GOT3 (cell line): ENCODE measurements at places on chromosomes 7 and 10.

DNA sequence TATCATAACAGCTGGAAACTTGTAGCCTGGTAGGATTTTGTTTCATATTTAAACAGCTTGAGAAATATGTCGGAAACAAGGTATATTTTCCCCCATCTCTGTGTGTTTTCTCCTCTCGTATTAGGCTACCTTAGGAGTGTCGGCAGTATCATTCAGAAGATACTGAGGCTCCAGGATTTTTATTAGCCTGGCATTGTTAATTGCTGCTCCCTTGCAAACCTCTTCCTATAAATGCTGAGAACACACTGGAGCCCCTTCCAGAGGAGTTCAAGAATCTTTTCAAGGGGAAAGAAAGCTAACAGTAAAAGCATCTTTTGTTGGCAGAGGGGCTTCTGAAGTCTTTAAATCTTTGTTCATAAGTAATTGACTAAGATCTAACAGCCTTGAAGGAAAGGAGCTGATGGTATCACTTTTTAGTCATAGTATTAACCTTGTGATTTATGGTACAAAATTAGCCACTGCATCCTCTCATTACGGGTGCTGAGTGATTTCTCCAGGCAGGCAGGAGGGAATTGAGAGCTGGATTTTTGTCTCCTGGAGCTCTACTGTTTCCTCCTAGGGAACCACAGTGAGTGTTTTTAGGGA, 998.7 kb downstream of the LRMDA start:
- no peak for DNase-seq

GRCh38 chr10:73159038-73159648, 8.7 kb downstream of the ECD start:
- peak; percentile 1 for DNase-seq

DNA sequence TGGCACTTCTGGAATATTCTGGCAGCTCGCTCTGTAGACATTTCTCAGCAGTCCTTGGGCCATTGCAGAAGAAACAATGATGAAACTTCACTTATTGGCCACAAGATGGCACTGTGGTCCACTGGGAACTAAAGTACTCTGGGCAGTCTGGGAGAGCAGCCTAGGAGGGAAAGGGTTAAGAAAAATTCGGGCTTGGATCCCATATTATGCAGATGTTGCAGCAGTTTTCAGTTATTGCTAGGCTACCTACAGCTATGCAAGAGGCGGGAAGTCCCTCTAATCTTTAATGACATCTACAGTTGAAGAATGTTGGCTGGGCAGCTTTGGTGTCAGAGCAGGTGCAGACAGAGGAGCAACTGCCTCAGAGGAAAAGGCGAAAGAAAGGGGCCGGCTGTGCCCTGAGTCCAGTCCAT, 201.7 kb upstream of the PRSS58 start:
- no peak for DNase-seq

- no peak for DNase-seq
Measured at GRCh38 chr10:86681722-86682386, 13.5 kb downstream of the LDB3 start.

GRCh38 chr10:66678521-66678920, 247.3 kb upstream of the LRRTM3 start:
- no peak for DNase-seq

DNA sequence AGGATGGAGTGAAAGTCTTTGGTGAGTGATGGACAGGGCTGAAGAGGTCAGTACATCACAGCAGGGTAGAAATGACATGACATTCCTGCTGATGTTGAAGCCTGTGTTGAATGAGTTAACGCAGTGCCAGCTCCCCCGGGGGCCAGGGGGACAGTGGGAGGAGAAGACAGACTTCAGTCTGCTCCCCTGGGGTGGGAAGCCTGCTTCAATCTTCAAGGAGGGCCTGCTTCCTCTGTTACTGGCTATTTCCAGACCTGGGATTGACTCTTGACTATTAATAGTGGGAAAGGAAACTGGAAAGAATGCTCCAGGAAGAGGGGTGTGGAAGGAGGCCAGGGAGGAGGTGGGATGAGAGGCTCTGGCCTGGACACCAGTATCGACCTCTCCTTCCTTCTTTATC, 27.2 kb downstream of the PODXL start:
- no peak for DNase-seq

DNA sequence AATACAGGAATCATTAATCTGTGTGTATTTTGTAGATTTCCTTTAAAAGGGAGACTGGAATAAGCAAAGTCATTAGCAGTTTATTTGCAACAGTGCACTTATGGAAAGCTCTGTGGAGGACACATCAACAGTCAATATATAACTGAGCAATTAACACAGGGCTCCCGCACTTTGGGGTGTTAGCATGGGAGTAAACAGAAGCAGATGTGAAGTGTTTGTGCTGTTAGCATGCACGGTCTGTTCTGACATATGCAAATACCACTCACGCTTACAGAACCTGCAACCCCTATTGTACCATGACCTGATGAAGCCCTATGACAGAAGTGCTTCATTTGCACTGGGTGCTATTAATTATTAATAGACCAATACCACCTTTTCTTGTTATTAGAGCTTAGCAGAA, 118.9 kb downstream of the PPP1R3A start:
- DNase-seq, result no peak

GRCh38 chr7:14048889-14049288, 59.4 kb upstream of the ETV1 start:
- no peak for DNase-seq

DNA sequence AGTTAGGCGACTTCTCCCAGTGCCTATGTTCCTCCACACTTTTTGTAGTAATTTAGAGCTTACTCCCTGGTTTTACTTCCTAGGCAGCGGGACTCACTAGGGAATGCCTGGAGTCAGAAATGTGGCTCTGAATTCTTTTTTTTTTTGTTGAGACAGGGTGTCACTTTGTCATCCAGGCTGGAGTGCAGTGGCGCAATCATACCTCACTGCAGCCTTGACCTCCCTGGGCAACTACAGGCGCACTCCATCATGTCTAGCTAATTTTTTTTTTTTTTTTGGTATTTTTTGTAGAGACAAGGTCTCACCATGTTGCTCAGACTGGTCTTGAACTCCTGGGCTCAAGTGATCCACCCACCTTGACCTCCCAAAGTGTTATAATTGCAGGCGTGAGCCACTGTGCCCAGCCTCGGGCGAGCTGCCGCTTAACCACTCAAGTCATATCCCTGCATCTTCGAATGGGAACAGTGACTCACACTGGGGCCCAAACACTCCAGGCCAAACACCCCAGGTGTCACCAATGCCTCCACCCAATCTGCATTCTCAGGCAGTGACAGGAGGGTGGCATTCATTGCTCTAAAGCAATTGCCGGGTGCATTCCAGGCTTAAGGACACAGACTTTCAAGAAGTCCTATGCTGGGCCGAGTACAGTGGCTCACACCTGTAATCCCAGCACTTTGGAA, 19.6 kb downstream of the RGS10 start:
- no peak for DNase-seq

GRCh38 chr7:4745971-4746919, 29.2 kb upstream of the AP5Z1 start:
- no peak for DNase-seq

- DNase-seq, result no peak
Measured at GRCh38 chr10:58027426-58027825, 240.3 kb downstream of the IPMK start.

DNA sequence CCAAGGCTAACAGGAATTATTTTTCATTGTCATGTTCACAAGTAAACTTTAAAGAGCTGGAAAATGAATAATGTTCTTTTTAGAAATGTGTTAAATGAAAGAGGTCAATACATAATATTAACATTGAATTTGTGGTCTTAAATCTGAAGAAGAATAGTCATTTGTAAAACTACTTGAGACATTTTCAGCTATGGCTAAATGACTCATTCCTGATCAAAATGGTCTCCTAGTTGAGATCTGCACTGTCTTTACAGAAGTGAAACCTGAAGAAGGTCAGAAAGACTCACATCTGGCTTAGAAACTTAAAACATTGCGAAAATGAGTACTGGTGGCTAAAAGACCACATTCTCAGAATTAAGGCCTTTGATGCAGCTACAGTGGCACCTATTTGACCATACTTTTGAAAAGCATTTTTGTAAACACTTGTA, 5.9 kb downstream of the PIK3CG start:
- no peak for DNase-seq

- DNase-seq, result no peak
Measured at GRCh38 chr7:50709151-50709550, 73.5 kb downstream of the GRB10 start.

DNA sequence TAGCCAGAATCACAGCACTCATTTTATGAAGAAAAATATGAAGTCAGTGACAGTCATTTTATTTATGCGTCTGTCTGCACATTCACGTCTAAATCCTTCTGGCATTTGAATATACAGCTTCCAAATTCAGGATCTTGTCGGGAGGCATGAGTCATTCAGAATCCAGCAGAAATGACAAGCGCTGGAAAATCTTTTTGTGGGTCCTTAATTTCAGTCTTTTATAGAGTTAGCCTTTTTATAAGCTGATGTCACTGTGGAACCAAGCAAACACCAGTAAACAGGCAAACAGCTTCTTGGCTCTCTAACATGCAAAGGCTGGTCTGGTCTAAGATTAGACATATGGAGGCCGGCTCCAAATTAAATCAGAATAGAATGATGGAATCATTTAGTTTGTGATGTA, 388.2 kb upstream of the TEX47 start:
- DNase-seq, result no peak

DNA sequence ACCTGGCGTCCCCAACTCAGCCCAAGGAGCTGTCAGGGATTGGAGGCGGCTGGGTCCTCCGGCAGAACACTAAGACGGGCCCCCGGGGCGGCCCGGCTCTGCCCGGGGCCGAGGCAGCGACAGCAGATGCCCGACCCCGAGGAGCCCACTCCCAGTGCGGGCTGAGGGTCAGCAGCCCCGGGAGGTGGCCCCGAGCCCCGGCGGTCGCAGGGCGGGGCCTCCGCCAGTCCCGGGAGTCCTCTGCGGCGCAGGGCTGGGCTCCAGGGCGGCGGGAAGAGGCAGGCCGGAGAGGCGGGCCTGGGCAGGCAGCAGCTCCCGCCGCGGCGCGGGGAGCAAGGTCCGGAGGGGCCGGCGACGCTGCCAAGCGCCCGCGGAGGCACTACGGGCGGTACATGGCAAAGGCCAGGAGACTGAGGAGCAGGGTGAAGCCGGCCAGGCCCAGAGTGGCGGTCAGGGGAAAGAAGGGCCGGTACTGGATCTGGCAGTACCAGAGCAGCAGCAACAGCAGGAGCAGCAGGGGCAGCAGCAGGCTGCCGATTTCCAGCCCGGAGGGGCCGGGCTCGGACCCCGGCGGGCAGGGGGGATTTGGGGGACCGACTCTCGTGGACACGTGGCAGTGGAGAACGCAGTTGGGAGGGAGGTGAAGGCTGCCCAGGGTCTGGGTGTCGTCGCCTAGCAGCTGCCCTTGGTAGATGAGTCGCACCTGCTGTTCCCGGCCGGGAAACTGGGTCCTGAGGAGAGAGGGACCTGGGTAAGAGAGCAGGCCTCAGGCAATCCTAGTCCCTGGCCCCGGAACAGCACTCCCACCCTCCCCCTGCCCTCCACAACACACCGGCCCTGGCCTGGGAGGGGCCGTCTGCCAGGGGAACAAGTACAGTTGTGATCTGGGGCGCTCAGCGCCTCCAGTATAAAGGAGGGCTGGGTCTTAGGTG, 827 bp upstream of the FASTK start:
- DNase-seq, result no peak

DNA sequence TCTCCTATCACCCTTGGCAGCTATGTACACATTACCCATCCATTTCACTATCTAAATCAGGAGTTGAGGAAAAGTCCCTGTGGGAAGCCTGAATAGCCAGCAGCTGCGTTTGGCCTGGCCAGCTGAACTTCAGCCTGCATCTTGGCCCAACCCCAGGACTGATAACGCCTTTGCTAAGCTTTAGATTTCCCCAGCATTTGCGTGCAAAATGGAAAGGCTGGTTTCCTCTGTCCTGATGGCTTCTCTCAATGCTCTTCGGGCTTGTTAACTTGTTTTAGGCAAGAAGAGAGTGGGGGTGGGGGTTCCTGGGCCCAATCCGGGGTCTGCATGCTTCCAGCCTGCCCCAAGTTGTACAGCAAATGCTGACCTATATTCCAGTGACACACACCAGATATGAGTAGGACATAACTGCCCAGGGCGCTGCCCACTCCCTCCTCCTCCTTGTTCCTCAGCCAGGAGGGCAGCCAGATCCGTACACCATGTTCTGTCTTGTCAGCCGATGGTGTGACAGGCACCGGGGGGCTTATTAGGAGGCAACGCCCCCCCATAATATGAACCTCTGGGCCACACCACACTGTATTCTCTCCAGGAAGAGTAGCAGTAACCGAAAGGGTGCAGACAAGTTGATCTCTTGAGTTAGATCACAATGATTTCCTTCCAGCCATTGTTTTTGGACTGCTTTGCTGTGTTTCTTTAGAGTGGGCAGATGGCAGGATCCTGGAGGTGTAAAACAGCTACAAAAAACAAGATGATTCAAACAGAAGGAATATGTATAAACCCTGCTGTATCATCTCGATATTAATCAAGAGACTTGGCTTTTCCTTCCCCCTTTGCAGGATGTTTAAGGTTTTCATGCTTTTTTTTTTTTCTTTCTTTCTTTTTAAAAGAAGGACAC, 339.0 kb downstream of the RNLS start:
- DNase-seq, result no peak

DNA sequence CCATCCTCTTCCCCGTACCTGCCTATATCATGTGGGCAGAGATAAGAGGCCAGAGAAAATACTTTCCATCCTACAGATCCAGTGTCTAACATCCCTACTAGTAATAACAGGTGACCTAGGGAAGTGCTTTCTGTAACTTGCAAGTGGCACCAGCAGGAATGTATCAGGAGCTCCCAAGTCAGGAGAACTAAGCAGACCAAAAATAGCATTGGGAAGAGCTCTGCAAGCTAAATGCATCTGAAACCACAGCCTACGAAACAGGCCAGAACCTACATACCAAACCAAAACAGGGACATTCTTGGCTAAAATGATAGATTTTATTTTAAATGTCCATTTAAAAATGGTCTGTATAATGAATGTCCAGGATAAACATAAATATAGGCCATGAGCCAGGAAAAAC, 680.8 kb downstream of the PHTF2 start:
- DNase-seq, result no peak

DNA sequence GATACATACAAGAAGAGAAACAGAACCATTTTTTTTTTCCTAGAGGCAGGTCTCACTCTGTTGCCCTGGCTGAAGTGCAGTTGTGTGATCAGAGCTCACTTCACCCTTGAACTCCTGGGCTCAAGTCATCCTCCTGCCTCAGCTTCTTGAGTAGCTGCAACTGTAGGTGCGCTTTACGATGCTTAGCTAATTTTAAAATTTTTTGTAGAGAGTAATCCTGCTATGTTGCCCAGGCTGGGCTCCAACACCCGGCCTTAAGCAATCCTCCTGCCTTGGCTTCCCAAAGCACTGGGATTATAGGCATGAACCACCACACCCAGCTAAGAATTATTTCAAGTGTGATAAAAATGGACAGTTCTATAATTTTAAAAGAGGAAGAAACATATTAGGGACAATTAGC, 5.6 kb upstream of the ZEB1 start:
- DNase-seq, result no peak

GRCh38 chr7:24812305-24812945, 55.2 kb upstream of the GSDME start:
- DNase-seq, result no peak

DNA sequence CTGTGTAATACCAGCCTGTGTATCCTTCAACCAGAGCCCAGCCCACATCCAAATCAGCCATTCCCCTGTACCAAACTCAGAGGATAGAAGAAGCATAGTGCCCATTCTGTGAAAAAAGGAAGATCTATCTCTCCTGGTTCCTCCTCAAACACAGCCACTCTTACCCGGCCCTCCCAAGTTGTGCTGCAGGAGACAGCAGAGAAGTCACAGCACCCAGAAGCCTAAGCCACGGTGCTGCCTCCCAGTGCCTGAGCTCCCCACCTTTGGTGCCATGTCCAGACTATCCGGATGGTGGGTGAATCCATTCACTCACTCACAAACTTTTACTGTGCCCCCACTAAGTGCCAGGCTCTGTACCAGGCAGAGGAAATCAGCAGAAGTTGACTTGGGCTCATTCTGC, 166.0 kb upstream of the ZMIZ1 start:
- DNase-seq, result no peak
